ENCODE measurements at places on chromosomes 3 and 15. TPM values are rescaled to one million over a fixed set of nuclear protein-coding genes. Genes with fewer than 3 reads are reported as not detected.

GRCh38 chr3:139129892-139130291, 85.2 kb upstream of the PRR23C start:
- H3K36me3 ChIP-seq: no peaks in the 10 kb centered on the region
- H3K27me3 ChIP-seq: no peaks in the 10 kb centered on the region
- H3K27ac ChIP-seq: no peak overlapping the region
- no peak for DNase-seq
- H3K4me1 ChIP-seq: no peaks in the 10 kb centered on the region

DNA sequence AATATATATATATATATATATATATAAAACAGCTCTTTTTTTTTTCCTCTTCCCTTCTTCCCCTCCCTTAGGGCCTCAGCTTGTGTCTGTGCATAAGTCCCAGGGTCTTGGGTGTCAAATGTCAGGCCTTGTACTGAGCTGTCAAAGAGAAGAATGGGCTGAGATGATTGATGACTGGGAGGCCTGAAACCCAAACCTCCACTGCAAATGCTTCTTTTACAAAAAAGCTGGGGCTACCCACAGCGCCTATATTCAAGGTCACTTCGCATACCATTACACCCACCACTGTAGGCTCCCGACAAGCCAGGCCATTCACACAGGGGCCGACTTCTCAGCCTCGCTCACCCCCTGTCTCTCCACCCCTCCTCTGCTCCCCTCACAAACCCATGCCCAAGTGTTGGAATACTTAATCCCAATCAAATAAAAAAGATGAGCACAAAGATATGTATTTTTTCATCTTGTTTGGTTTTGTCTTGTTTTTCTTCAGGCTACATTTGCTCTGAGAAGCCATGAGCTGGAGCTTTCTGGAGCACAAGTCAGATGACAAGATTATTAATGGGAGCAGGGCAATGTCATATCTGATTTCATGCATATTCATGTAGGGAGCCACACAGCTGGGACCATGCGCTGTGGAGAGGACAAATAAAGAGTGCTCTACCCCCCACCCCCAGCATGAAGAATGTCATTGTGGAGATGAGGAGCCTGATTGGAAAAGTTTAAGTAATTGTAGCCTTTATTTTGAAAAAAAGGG, 614.4 kb upstream of the NR2F2 start:
- H3K27ac ChIP-seq: no peak overlapping the region
- no peak for DNase-seq
- H3K4me3 ChIP-seq: no peak overlapping the region

- H3K4me1 ChIP-seq: peaks cover 9% of the 10 kb centered on the region
- DNase-seq: peak; percentile 20
- no peak within 1 kb of the TSS for H3K27ac ChIP-seq
- H3K36me3 ChIP-seq: no peaks in the 10 kb centered on the region
- peak within 1 kb of the TSS; percentile 69 for H3K4me3 ChIP-seq
- peaks cover 80% of the 10 kb centered on the region for H3K27me3 ChIP-seq
These were observed at the start of gene GXYLT2 for GRCh38 chr3:72887705-72888545. GXYLT2 (plus strand) TSS chr3:72888046; CDS start chr3:72888234, 188 bp downstream.

Gene FSTL1
- 0.35 TPM for total RNA-seq

GRCh38 chr15:26565542-26565941, 207.3 kb downstream of the GABRB3 start:
- H3K36me3 ChIP-seq: no peaks in the 10 kb centered on the region
- H3K27ac ChIP-seq: no peak overlapping the region
- no peak for DNase-seq
- no peaks in the 10 kb centered on the region for H3K4me1 ChIP-seq

- H3K4me3 ChIP-seq: no peak overlapping the region
- H3K27me3 ChIP-seq: no peaks in the 10 kb centered on the region
- peaks cover 11% of the 10 kb centered on the region for H3K4me1 ChIP-seq
- H3K36me3 ChIP-seq: no peaks in the 10 kb centered on the region
- no peak for DNase-seq
These were observed 25.6 kb upstream of the ATG7 start for GRCh38 chr3:11246663-11246970.

GRCh38 chr3:138389841-138390581, 41.6 kb downstream of the MRAS start:
- H3K4me3 ChIP-seq: no peak overlapping the region
- H3K36me3 ChIP-seq: no peaks in the 10 kb centered on the region
- no peaks in the 10 kb centered on the region for H3K27me3 ChIP-seq

DNA sequence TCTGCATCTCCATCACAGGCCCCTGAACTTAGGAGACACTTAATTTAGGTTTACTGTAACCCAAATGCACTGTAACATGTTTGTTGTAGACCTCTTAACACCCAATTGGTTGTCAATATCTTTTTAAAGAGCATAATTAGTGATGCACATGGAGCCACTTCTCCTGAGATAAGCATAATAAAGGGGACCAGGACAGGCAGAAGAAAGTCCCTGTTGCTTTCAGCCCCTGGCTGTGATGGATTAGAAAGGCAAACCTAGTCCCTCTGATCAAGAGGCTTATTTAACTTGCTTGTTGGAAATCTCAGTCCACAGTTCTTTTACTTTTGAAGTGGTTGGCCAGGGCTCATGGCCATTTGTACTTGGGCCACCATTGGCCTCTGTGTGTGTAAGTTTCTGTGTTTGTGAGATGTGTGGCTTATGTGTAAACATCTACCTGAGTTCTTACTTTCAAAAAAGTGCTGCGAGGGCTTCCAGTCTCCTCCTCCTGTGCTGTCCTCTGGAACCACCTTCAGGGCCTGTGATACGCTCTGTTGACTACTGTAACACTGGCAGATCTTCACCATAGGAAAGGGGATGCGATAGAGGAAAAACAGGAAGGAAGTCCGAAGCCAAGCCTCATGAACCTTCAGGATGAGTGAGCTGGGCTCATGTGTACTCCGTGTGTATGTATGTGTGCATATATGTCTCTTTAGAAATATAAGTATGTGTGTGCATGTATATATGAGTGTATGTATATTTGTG, 136.2 kb downstream of the EPHB1 start:
- no peak overlapping the region for H3K4me3 ChIP-seq
- no peak overlapping the region for H3K27ac ChIP-seq
- no peaks in the 10 kb centered on the region for H3K36me3 ChIP-seq

DNA sequence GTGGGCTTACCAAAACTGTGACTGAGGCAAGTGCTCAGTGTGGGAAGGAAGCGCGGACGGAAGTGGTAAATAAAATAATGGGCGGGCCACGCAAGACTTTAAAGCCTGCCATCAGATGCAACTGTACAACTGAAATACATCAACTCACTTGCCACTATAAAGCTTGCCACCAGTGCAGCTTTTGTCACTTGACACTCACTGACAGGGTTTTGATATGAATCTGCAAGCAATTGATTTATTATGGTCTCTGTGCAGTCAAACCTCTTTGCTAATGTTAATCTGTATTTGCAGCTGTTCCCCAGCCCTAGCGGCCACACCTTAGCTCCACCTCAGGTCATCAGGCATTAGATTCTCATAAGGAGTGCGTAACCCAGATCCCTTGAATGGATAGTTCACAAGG, 2.3 kb upstream of the GFM1 start:
- no peak overlapping the region for H3K4me3 ChIP-seq
- H3K4me1 ChIP-seq: peaks cover 23% of the 10 kb centered on the region
- no peak for DNase-seq
- no peaks in the 10 kb centered on the region for H3K27me3 ChIP-seq

Gene ACOX2
- not detected for total RNA-seq

Gene SH3GL3
- total RNA-seq: not detected

GRCh38 chr15:79341396-79341795, 30.5 kb downstream of the TMED3 start:
- no peak overlapping the region for H3K4me3 ChIP-seq
- no peaks in the 10 kb centered on the region for H3K4me1 ChIP-seq
- DNase-seq: no peak
- no peak overlapping the region for H3K27ac ChIP-seq
- no peaks in the 10 kb centered on the region for H3K36me3 ChIP-seq

DNA sequence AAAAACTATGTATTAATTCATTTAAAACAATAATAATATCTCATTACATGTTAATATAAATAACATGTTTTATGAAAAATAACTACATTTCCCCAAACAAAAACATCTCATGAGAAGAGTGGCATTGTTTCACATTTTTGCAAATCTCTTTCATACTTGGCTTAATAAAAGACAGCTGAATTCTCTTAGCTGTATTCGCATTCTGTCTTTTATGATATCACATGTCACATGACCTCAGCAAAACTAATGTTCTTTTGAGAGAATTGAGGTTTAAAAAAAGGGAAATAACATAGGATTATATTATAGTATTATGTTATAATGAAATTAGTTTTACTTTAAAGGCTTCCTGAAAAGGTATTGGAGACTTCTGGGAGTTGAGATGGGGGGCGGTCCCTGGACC, 48.4 kb upstream of the SPPL2A start:
- no peak for DNase-seq
- no peaks in the 10 kb centered on the region for H3K36me3 ChIP-seq
- H3K27me3 ChIP-seq: peaks cover 5% of the 10 kb centered on the region
- H3K27ac ChIP-seq: no peak overlapping the region

Gene SPINK8
- not detected for total RNA-seq

Gene CKMT1A
- not detected for total RNA-seq

Gene CD86
- 2.5 TPM for total RNA-seq

DNA sequence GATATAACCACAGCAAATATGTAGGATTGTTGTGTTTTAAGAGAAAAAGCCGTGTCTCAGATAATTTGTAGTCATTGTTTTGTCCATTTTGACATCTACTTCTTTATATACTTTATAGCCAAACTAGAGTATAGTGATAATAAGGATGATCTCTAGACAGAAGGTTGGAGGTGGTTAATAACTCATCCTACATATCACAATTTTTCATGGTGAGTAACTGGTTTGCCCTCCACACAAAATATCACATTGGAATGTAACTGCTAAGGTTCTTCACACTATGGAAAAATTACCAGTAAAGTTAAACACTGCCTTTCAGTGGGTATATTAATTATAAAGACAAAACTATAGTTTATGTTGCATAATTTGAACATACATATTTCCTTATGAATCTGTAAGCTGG, 380.7 kb downstream of the LPP start:
- no peaks in the 10 kb centered on the region for H3K27me3 ChIP-seq
- peaks cover 4% of the 10 kb centered on the region for H3K4me1 ChIP-seq
- H3K4me3 ChIP-seq: no peak overlapping the region
- peaks cover 15% of the 10 kb centered on the region for H3K36me3 ChIP-seq
- no peak for DNase-seq
- H3K27ac ChIP-seq: no peak overlapping the region

DNA sequence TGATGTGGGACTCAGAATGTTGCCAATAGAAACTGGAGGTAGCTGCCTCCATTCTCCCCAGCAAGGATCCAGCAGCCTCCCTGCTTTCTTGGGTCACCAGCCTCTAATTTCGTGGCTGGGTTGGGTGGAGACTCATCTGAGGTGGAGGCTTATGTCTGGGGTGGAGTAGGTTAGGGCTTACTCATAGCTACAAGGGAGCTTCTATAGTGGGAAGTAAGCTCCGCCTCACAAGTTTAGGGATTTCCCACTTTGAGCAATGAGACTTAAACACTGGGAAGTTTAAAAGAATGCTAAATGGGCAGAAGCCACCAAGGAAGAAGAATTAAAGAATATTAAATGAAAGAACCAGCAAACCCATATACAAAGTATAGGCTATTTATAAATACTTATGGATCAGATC, 63.8 kb downstream of the GJD2 start:
- DNase-seq: no peak
- no peaks in the 10 kb centered on the region for H3K36me3 ChIP-seq
- H3K27me3 ChIP-seq: peaks cover 14% of the 10 kb centered on the region
- no peak overlapping the region for H3K27ac ChIP-seq
- H3K4me3 ChIP-seq: no peak overlapping the region
- H3K4me1 ChIP-seq: no peaks in the 10 kb centered on the region

GRCh38 chr15:39100106-39100660, 480.7 kb upstream of the THBS1 start:
- no peak for DNase-seq
- no peaks in the 10 kb centered on the region for H3K36me3 ChIP-seq
- peaks cover 27% of the 10 kb centered on the region for H3K27me3 ChIP-seq
- H3K27ac ChIP-seq: no peak overlapping the region
- H3K4me3 ChIP-seq: no peak overlapping the region

- H3K4me3 ChIP-seq: no peak overlapping the region
- DNase-seq: no peak
- H3K4me1 ChIP-seq: no peaks in the 10 kb centered on the region
- peaks cover 7% of the 10 kb centered on the region for H3K36me3 ChIP-seq
- no peak overlapping the region for H3K27ac ChIP-seq
- H3K27me3 ChIP-seq: no peaks in the 10 kb centered on the region
These were observed 24.8 kb upstream of the BHLHE40 start for GRCh38 chr3:4954256-4955000.

DNA sequence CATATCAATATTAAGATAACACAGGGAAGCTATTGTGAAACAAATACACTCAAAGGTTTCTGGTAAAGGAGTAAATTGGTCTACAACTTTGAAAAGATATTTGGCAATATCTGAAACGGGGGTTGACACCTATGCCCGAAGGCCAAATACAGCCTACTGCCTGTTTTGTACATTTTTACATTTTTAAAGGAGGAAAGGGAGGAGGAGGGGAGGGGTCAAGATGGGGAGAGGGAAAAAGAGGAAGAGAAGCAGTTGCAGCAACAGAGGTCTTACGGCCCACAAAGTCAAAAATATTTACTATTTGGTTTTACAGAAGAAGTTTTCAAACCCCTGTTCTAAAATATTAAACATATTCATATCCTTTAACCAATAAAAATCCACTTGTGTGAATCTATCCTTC, 94.2 kb downstream of the FMN1 start:
- no peak overlapping the region for H3K27ac ChIP-seq
- H3K4me3 ChIP-seq: no peak overlapping the region
- peaks cover 4% of the 10 kb centered on the region for H3K27me3 ChIP-seq
- peaks cover 13% of the 10 kb centered on the region for H3K4me1 ChIP-seq
- H3K36me3 ChIP-seq: no peaks in the 10 kb centered on the region

Gene LDHAL6B
- not detected for total RNA-seq

Gene HLTF
- 20.4 TPM for total RNA-seq

- peaks cover 3% of the 10 kb centered on the region for H3K36me3 ChIP-seq
- DNase-seq: no peak
- no peak overlapping the region for H3K4me3 ChIP-seq
- H3K27ac ChIP-seq: no peak overlapping the region
- H3K27me3 ChIP-seq: peaks cover 71% of the 10 kb centered on the region
These were observed 12.2 kb downstream of the ZIC1 start for GRCh38 chr3:147421184-147421912.

- no peak overlapping the region for H3K27ac ChIP-seq
- H3K36me3 ChIP-seq: peaks cover 12% of the 10 kb centered on the region
- no peak for DNase-seq
- peaks cover 3% of the 10 kb centered on the region for H3K27me3 ChIP-seq
These were observed 3.0 kb downstream of the MYEF2 start for GRCh38 chr15:48175126-48175525.

DNA sequence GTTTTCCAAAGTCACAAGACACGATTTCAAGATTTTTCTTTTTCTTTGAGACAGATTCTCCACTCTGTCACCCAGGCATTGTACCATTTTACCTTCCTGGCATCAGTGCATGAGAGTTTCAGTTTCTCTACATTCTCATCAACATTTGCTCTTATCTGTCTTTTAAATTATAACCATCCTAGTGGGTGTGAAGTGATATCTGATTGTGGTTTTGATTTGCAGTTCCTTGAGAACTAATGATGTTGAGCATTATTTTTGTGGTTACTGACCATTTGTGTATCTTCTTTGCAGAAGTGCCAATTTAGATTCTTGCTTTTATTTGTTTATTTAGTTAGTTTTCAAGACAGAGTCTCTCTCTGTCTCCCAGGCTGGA, 41.2 kb downstream of the ADIPOQ start:
- peaks cover 44% of the 10 kb centered on the region for H3K4me1 ChIP-seq
- H3K27ac ChIP-seq: peak overlapping the region; percentile 26
- no peak overlapping the region for H3K4me3 ChIP-seq
- peaks cover 5% of the 10 kb centered on the region for H3K36me3 ChIP-seq
- DNase-seq: no peak
- peaks cover 4% of the 10 kb centered on the region for H3K27me3 ChIP-seq
